ENCODE measurements at places on chromosomes 6 and 20. TPM values are rescaled to one million over a fixed set of nuclear protein-coding genes. Genes with fewer than 3 reads are reported as not detected.

The TM9SF4 gene
- total RNA-seq = 22.2 TPM

The BMP7 gene
- not detected for total RNA-seq

The CENPW gene
- total RNA-seq = 2.4 TPM

The SGK2 gene
- total RNA-seq = 0.43 TPM

The LZTS3 gene
- 5.9 TPM for total RNA-seq

The ALDH5A1 gene
- 2.2 TPM for total RNA-seq

The TRIM10 gene
- total RNA-seq = not detected

The NMBR gene
- total RNA-seq = not detected

The RFX6 gene
- not detected for total RNA-seq

The PDE10A gene
- 9.9 TPM for total RNA-seq

The RAET1E gene
- not detected for total RNA-seq

The ADGB gene
- not detected for total RNA-seq

The CD93 gene
- total RNA-seq = 48.4 TPM

The OOEP gene
- total RNA-seq = 0.22 TPM

The TMC2 gene
- total RNA-seq = not detected

The WFDC5 gene
- total RNA-seq = not detected

Measured in dermis lymphatic vessel endothelial cell (primary cell).